Ovary (tissue), 10 donors: ENCODE measurements at places on chromosomes 7 and 10. TPM values are rescaled to one million over a fixed set of nuclear protein-coding genes. Genes with fewer than 3 reads are reported as not detected.

- no peaks in the 10 kb centered on the region for H3K36me3 ChIP-seq
- H3K27me3 ChIP-seq: peaks cover 14% of the 10 kb centered on the region
- H3K4me1 ChIP-seq: peaks cover 4% of the 10 kb centered on the region
These were observed 292.4 kb upstream of the NFE2L3 start for GRCh38 chr7:25859412-25860274.

Gene SLC26A3
- not detected for total RNA-seq

GRCh38 chr10:127040756-127041155 lies 135.5 kb downstream of the DOCK1 start:
- H3K4me1 ChIP-seq: no peaks in the 10 kb centered on the region
- no peaks in the 10 kb centered on the region for H3K36me3 ChIP-seq
- no peak for DNase-seq
- no peaks in the 10 kb centered on the region for H3K27me3 ChIP-seq
- H3K4me3 ChIP-seq: no peak overlapping the region
- H3K27ac ChIP-seq: no peak overlapping the region

Gene WDR86
- 1.2 TPM for total RNA-seq

DNA sequence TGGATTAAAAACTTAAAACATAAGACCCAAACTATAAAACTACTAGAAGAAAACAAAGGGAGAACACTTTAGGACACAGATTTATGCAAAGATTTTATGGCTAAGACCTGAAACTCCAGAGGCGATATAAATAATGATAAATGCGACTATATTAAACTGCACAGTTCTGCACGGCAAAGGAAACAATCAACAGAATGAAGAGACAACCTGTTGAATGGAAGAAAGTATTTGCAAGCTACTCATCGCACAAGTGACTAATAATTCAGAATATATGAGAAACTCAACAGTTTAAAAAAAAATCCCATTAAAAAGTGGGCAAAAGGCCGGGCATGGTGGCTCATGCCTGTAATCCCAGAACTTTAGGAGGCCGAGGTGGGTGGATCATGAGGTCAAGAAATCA lies 73.6 kb downstream of the JMJD1C start:
- no peak for DNase-seq
- H3K27me3 ChIP-seq: no peaks in the 10 kb centered on the region
- no peak overlapping the region for H3K4me3 ChIP-seq
- H3K4me1 ChIP-seq: no peaks in the 10 kb centered on the region
- no peaks in the 10 kb centered on the region for H3K36me3 ChIP-seq
- H3K27ac ChIP-seq: no peak overlapping the region

Gene ACSM6
- total RNA-seq: not detected

DNA sequence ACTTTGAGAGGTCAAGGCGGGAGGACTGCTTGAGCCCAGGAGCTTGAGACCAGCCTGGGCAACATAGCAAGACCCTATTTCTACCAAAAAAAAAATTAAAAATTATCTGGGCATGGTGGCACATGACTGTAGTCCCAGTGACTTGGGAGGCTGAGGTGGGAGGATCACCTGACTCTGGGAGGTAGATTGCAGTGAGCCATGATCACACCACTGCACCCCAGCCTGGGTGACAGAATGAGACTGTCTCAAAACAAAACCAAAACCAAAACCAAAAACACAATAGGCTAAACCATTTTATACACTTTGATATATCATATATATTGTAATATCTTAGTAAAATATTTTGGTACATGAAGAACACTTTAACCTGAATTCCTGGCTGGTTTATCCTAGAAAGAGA lies 101.6 kb downstream of the RAPGEF5 start:
- no peaks in the 10 kb centered on the region for H3K4me1 ChIP-seq
- DNase-seq: no peak
- no peaks in the 10 kb centered on the region for H3K27me3 ChIP-seq
- H3K4me3 ChIP-seq: no peak overlapping the region
- H3K27ac ChIP-seq: no peak overlapping the region
- H3K36me3 ChIP-seq: no peaks in the 10 kb centered on the region

Gene SLC25A40
- total RNA-seq: 24.9 TPM

DNA sequence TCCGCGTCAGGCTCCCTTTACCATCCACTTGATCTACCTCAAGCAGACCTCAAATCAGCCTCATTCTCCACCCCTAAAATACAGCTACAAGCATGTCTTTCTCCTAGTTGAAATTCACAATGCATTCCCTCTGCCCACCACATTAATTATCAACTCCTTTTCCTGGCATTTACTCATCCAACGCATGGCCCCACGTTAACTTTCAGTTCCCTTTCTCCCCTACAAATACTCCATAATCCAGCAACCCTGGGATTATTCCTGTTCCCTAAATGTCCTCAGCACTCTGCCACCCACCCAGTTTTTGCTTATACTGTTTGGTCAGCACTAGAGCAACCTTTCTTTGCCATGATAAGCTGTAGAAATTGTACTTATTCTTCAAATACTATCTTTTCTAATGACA lies 5.7 kb upstream of the VIM start:
- no peak for DNase-seq
- H3K27me3 ChIP-seq: no peaks in the 10 kb centered on the region
- H3K4me1 ChIP-seq: peaks cover 7% of the 10 kb centered on the region

Gene CYP3A4
- 0.15 TPM for total RNA-seq

GRCh38 chr10:57260175-57260574 lies 899.1 kb upstream of the ZWINT start:
- no peaks in the 10 kb centered on the region for H3K4me1 ChIP-seq
- H3K4me3 ChIP-seq: no peak overlapping the region
- no peaks in the 10 kb centered on the region for H3K27me3 ChIP-seq
- no peaks in the 10 kb centered on the region for H3K36me3 ChIP-seq
- no peak for DNase-seq

DNA sequence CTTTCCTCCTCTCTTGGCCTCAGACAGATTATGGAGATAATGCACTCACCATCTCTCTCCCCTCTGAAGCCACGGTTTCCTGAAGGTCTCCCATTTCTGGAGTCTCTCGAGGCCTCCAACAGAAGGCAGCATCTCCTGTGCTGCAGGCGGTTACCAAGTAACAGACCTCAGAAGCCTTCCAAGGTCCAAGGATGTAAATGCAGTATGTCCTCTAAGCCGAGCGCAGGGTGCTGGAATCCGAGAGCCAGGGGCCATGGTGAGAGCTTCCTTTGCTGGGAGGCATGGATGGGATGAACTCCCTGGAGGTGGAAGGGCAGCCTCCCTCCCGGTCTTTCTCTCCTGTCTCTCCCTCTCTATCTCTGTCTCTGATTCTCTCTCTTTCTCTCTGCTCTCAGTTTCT lies 79.8 kb downstream of the ADARB2 start:
- no peaks in the 10 kb centered on the region for H3K36me3 ChIP-seq
- H3K27ac ChIP-seq: no peak overlapping the region
- no peak for DNase-seq
- no peak overlapping the region for H3K4me3 ChIP-seq
- no peaks in the 10 kb centered on the region for H3K4me1 ChIP-seq

Gene TBXAS1
- total RNA-seq: 9.6 TPM

GRCh38 chr10:13400196-13400965 lies 52.3 kb upstream of the SEPHS1 start:
- no peak overlapping the region for H3K27ac ChIP-seq
- no peaks in the 10 kb centered on the region for H3K4me1 ChIP-seq
- no peak for DNase-seq
- no peaks in the 10 kb centered on the region for H3K36me3 ChIP-seq

DNA sequence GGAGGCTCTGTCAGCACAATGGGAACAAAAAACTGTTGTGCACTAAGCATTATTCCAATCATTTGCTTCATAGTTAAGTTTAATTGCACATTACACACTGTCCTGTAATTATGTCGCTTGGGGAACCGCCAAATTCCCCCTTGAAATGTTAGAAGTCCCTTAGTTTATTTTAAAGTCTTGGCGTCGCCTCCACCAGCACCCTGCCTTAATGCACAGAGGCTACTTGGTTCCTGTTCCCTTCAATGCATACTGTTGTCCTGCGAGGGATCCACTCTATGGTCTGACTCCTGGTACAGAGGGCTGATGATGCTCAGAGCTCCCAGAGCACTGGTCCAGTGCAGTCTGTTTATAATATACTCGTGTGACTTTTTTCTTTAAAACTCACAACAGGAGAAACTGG lies 330.7 kb downstream of the ELMO1 start:
- no peak overlapping the region for H3K4me3 ChIP-seq
- H3K27ac ChIP-seq: no peak overlapping the region
- H3K4me1 ChIP-seq: no peaks in the 10 kb centered on the region
- no peaks in the 10 kb centered on the region for H3K36me3 ChIP-seq
- DNase-seq: no peak
- no peaks in the 10 kb centered on the region for H3K27me3 ChIP-seq

GRCh38 chr10:32112055-32112454 lies 55.8 kb upstream of the KIF5B start:
- no peak overlapping the region for H3K4me3 ChIP-seq
- H3K27ac ChIP-seq: no peak overlapping the region
- H3K27me3 ChIP-seq: no peaks in the 10 kb centered on the region
- no peaks in the 10 kb centered on the region for H3K4me1 ChIP-seq
- no peaks in the 10 kb centered on the region for H3K36me3 ChIP-seq

Gene KAZALD1
- not detected for total RNA-seq

- peak overlapping the region; percentile 89 for H3K27ac ChIP-seq
- H3K27me3 ChIP-seq: no peaks in the 10 kb centered on the region
- DNase-seq: peak; percentile 17
- H3K4me1 ChIP-seq: peaks cover 6% of the 10 kb centered on the region
These were observed 1.9 kb upstream of the ITPRIP start for GRCh38 chr10:104340111-104340526.

Gene CLRN3
- not detected for total RNA-seq

DNA sequence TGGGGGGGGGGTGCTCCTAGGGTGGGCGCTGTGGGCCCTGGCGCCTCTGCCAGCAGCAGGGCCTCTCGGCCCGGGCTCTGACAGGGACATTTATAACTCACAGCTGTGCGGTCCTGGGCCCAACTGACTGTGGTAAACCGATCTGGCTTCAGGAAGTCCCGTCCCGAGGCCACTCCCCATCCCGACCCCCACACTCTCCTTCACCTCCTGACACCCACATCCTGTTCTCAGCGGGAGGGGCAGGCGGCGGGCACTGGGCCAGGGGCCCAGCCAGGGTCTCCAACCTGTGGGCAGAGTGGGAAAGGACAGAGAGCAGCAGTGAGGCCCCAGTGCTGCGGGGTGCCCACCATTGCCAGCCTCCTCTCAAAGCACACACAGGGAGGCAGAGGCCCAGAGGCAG lies 69.1 kb downstream of the ZMIZ1 start:
- DNase-seq: peak; percentile 74
- no peaks in the 10 kb centered on the region for H3K27me3 ChIP-seq
- no peak overlapping the region for H3K4me3 ChIP-seq

DNA sequence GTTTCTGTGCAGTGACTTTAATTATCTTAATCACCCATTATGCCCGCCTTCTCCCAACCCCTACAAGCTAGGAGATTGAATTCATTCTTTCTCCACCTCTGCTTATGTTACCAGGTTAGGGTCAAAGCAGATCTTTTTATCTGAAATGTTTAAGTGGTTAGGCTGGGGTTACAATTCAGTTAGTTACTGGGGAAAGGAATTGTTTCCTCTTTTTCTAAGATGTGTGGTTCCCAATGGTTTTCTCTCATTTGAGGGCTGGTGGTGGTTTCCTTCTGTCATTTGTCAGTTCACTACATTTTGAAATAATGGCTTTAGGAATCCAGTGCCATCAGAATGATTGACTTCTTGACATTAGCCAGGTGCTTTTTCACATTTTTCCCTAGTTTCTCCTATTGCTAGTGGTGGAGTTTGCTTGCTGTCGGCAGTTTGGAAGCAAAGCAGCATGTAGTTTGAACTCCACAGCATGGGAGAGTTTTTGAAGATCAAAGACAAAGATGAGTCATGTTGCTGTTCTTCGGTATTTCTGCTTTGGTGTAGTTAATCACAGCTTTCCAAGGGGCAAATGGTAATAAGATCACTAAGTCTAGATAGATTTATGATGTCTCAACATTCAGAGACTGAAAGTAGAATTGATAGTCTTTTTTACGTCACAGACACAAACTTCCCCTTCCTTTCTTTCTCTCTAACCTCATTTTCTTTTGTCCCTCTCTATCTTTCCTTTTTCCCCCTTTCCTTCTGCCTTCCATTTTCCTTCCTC lies 168.2 kb downstream of the SND1 start:
- no peaks in the 10 kb centered on the region for H3K27me3 ChIP-seq
- no peaks in the 10 kb centered on the region for H3K36me3 ChIP-seq
- H3K4me3 ChIP-seq: no peak overlapping the region
- H3K27ac ChIP-seq: no peak overlapping the region
- peaks cover 4% of the 10 kb centered on the region for H3K4me1 ChIP-seq
- DNase-seq: no peak
